Right atrium auricular region (tissue), 2 donors: ENCODE measurements at places on chromosomes 7 and 10. TPM values are rescaled to one million over a fixed set of nuclear protein-coding genes. Genes with fewer than 3 reads are reported as not detected.

DNA sequence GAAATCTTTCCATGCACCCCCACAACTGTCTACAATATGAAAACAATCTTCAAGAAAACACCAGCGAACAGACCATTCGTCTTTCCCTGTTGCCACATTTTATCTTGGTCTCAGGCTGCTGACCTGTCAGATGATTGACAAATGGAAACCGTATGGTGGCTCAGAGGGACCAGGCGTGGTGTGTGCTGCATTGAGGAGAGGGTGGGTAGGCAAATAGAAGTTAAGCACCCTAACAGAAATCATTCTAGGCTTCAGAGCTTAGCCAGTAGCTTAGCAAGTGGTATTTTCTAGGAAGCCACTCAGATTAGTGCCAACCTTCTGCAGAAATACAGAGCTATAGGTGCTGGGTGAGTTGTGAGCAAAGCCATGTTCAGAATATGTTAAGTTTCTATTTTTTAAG lies 114.9 kb downstream of the DPP6 start:
- no peak overlapping the region for H3K27ac ChIP-seq
- no peaks in the 10 kb centered on the region for H3K36me3 ChIP-seq
- no peak overlapping the region for H3K4me3 ChIP-seq
- H3K4me1 ChIP-seq: no peaks in the 10 kb centered on the region

DNA sequence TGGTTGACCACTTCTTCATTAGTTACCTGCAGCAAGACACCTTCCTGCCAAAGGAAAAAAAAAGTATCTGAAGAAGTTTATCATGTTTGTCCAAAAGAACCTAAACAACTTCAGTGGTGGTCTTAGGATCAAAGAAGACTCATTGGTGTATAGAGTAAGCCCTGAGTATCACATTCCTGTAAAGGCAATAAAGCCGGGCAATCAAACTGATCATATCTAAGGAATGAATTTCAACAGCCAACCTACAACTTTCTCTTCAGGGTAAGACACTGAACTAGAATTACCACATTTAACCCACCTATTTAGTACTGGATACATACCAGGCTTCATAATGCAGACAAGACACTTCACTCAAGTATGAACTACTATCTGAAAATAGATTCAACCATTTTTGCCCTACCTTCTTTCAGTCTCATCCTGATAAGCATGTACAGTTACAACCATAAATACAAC lies 10.1 kb downstream of the HNRNPA2B1 start:
- no peaks in the 10 kb centered on the region for H3K27me3 ChIP-seq
- no peak overlapping the region for H3K27ac ChIP-seq
- H3K36me3 ChIP-seq: peaks cover 87% of the 10 kb centered on the region
- H3K4me1 ChIP-seq: no peaks in the 10 kb centered on the region

GRCh38 chr10:131770946-131771633 lies 129.7 kb upstream of the PPP2R2D start:
- no peaks in the 10 kb centered on the region for H3K27me3 ChIP-seq
- no peaks in the 10 kb centered on the region for H3K4me1 ChIP-seq
- H3K36me3 ChIP-seq: no peaks in the 10 kb centered on the region
- no peak overlapping the region for H3K27ac ChIP-seq
- DNase-seq: no peak
- no peak overlapping the region for H3K4me3 ChIP-seq

- no peaks in the 10 kb centered on the region for H3K27me3 ChIP-seq
- H3K36me3 ChIP-seq: no peaks in the 10 kb centered on the region
- no peaks in the 10 kb centered on the region for H3K4me1 ChIP-seq
- no peak for DNase-seq
- no peak overlapping the region for H3K4me3 ChIP-seq
Observed at GRCh38 chr10:3868271-3868664, 83.3 kb upstream of the KLF6 start.

GRCh38 chr10:63586043-63586442 lies 64.8 kb downstream of the REEP3 start:
- no peaks in the 10 kb centered on the region for H3K36me3 ChIP-seq
- no peak for DNase-seq
- no peaks in the 10 kb centered on the region for H3K27me3 ChIP-seq
- peaks cover 15% of the 10 kb centered on the region for H3K4me1 ChIP-seq

DNA sequence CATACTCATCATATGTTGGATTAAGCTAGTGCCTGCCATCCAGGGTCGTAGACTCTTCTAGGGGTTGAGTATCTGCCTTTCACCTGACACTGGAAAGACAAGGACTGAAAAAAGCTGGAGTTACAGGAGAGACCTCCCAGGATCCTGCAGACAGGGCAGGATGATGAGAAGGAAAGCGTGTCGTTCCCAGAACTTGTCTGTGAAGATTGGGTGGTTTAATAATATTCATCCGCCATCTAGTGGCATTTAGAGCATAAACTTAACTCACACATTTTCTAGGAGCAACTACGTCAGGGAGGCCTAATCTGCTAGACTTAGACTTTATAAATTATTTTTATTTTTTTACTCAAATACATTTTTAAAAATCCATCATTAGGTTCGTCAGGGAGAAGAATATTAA lies 59.6 kb downstream of the ADRB1 start:
- DNase-seq: no peak
- H3K36me3 ChIP-seq: no peaks in the 10 kb centered on the region
- no peaks in the 10 kb centered on the region for H3K4me1 ChIP-seq

DNA sequence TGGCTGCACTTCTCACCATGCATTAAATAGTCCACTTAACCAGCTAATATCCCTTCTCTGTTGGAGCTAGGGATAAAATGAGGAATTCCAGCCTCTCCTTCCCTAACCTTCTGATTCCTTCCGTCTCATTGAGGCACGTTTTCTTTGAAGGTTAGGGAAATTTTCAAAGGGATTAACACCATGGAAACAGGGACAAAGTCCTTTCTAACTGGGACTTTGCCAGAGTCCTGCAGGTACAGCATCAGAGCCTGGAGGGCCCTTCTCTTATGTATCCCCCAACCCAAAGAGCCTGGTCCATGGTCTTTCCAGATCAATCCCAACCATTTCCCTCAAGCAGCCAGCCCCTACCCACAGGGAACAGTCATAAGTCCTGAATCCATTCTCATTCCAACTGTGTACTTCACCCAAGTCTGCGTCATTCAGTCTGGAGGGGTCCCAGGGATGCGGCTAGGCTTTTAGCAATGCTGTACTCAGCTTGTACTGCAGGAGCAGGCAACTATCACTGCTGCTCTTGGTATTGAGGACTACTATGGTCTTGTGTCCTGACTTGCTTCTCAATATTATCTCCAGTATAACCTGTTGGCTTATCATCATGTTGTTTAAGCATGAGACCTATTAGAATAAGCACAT lies 34.6 kb upstream of the CROT start:
- H3K4me3 ChIP-seq: no peak overlapping the region
- DNase-seq: no peak
- no peaks in the 10 kb centered on the region for H3K36me3 ChIP-seq
- no peaks in the 10 kb centered on the region for H3K27me3 ChIP-seq

GRCh38 chr7:94513565-94513860 lies 3.9 kb downstream of the CASD1 start:
- DNase-seq: no peak
- no peak overlapping the region for H3K4me3 ChIP-seq
- H3K27ac ChIP-seq: no peak overlapping the region
- H3K36me3 ChIP-seq: no peaks in the 10 kb centered on the region
- H3K27me3 ChIP-seq: no peaks in the 10 kb centered on the region

- no peaks in the 10 kb centered on the region for H3K36me3 ChIP-seq
- no peak overlapping the region for H3K27ac ChIP-seq
- H3K27me3 ChIP-seq: no peaks in the 10 kb centered on the region
- no peaks in the 10 kb centered on the region for H3K4me1 ChIP-seq
- DNase-seq: no peak
Observed at GRCh38 chr10:8349610-8350249, 295.2 kb downstream of the GATA3 start.

- no peaks in the 10 kb centered on the region for H3K36me3 ChIP-seq
- H3K4me1 ChIP-seq: no peaks in the 10 kb centered on the region
- H3K4me3 ChIP-seq: no peak overlapping the region
Observed at GRCh38 chr7:30545791-30546555, 41.3 kb upstream of the GGCT start.

- H3K4me3 ChIP-seq: no peak overlapping the region
- no peaks in the 10 kb centered on the region for H3K36me3 ChIP-seq
Observed at GRCh38 chr7:50142425-50143017, 49.5 kb upstream of the ZPBP start.

DNA sequence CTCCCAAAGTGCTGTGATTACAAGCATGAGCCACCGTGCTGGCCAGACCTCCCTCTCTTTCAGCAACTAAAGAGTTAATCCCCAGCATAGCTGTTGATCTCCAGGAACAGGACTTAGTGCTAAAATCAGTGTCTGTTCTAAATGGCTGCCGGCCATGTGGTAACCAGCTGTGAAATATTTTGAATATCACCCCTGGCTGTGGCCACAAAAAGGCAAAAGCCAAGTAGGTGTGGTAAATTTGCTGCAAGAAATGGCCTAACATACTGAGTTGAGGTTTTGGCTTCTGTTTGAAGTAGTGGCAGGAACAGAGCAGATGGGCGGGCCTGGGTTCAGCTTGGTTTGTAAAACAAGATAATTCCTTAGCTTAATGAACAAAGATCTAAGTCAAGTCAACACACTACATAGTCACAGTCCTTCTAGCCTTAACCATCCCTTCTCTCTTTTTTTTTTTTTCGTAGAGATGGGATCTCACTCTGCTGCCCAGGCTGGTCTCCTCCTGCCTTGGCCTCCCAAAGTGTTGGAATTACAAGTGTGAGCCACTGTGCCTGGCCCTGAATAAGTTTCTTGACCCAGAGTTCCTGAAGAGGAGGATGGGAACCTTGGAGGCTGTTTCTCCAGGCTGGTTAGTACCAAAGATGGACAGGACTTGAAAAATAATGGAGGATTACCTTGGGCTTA lies 22.7 kb upstream of the AGFG2 start:
- H3K36me3 ChIP-seq: no peaks in the 10 kb centered on the region
- H3K4me1 ChIP-seq: peaks cover 7% of the 10 kb centered on the region
- no peak overlapping the region for H3K4me3 ChIP-seq
- no peaks in the 10 kb centered on the region for H3K27me3 ChIP-seq

DNA sequence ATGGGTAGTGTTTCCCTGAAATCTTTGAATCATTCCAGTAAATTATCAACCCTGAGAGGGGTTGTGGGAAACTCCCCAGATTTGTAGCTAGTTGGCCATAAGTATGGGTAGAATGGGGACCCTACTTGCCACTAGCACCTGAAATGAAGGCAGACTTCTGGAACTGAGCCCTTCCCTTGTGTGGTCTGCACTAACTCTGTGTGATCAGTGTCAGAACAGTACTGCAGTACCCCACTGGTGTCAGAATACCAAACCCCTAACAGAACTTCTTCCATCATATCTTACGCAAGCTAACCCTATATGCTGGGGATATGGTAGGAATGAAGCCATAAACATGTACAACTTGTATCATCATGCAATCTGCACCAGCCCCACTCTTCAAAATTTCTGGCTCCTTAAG lies 50.8 kb downstream of the ABI1 start:
- no peak for DNase-seq
- H3K36me3 ChIP-seq: no peaks in the 10 kb centered on the region
- H3K4me1 ChIP-seq: no peaks in the 10 kb centered on the region
- H3K27ac ChIP-seq: no peak overlapping the region
- H3K27me3 ChIP-seq: no peaks in the 10 kb centered on the region

DNA sequence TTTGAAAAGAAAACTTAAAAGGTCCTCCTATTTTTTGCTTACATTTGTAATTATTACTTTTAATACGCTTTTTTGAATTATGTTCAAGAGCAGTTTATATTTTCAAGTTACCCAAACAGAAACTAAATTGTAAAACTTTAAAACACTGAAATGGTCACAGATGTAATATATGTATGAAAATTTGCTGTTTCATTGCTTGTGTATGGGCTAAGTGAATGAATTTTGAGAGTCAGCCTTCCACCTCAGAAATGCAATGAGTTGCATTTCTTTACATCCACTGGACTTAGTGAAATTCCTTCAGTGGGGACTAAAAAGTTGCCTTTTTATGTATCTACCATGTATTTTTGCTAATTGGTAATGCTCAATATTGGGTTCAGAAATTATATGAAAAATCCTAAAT lies 1.6 kb downstream of the VPS26A start:
- no peaks in the 10 kb centered on the region for H3K27me3 ChIP-seq
- DNase-seq: no peak

DNA sequence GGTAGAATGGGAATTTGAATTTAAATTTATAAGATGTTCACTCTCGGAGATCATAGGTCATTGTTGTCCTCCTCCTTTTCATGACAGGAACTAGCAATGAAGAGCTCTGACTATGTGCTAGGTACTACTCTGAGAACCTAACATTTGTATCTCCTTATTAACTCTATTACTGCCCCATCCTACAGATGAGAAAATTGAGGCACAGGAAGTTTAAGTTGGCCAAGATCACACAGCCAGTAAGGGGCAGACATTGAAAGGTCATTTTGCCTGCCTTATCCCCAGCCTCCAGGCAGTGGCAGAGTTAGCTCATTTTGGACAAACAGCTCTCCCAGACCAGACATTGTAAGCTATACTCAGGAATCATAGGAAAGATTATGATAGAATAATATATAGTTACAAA lies 6.0 kb downstream of the SRGN start:
- no peaks in the 10 kb centered on the region for H3K36me3 ChIP-seq
- no peaks in the 10 kb centered on the region for H3K4me1 ChIP-seq
- no peak overlapping the region for H3K4me3 ChIP-seq
- no peak overlapping the region for H3K27ac ChIP-seq
- no peaks in the 10 kb centered on the region for H3K27me3 ChIP-seq
- DNase-seq: no peak

DNA sequence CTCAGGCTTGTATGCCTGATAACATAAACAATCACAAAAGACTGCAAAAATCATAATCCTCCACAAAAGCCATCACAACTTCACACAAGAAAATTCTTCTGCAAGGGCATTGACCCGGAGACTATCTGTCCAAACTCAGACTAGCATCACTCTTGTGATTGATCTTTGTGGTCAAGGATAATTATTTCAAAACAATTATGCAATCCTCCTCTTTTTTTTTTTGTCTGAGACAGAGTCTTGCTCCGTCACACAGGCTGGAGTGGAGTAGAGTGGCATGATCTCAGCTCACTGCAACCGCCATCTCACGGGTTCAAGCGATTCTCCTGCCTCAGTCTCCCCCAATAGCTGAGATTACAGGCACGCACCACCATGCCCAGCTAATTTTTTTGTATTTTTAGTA lies 22.2 kb downstream of the CDNF start:
- H3K27me3 ChIP-seq: no peaks in the 10 kb centered on the region
- no peak for DNase-seq
- H3K27ac ChIP-seq: no peak overlapping the region
- no peaks in the 10 kb centered on the region for H3K4me1 ChIP-seq
- H3K36me3 ChIP-seq: no peaks in the 10 kb centered on the region

DNA sequence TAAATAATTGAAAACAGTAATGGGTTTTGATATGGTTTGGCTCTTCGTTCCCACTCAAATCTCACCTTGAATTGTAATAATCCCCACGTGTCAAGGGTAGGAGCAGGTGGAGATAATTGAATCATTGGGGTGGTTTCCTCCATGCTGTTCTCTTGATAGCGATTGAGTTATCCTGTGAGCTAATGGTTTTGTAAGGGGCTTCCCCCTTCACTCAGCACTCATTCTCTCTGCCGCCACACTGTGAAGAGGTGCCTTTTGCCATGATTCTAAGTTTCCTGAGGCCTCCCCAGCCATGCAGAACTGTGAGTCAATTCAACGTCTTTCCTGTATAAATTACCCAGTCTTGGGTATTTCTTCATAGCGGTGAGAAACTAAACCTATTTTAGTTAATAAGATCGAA lies 551.7 kb upstream of the POT1 start:
- no peak overlapping the region for H3K4me3 ChIP-seq

Gene LIPJ
- not detected for total RNA-seq

Gene FGFBP3
- 0.31 TPM for total RNA-seq

Gene PKD1L1
- 0.98 TPM for total RNA-seq

Gene TMEM178B
- 15.8 TPM for total RNA-seq

Gene PLXDC2
- total RNA-seq: 24.0 TPM

Gene GPRIN2
- total RNA-seq: 0.26 TPM
